Ascending aorta (tissue), 2 donors: ENCODE measurements at places on chromosomes 6 and 20.

DNA sequence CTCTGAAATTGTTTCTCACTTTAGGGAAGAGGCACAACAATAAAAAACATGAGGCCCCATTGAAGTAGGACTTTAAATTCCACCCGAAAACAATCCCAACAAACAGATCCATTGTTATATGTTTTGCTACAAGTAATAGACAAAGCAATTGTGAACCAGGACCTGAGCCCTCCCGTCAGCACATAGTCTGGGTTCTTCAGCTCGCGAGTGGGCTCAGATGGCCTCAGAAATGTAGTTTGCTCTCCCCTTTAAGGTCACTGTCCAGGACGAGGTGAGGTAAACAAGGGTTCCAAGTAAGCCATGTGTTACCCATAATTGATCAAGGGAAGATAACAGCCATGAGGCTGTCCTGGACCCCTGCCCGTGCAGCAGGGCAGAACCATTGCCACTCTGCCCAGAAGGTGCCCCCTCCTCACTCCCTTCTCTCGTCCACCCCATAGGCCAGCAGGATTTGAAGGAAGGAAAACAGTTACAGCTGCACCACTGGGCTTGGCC, 160.1 kb upstream of the QKI start:
- DNase-seq = no peak

DNA sequence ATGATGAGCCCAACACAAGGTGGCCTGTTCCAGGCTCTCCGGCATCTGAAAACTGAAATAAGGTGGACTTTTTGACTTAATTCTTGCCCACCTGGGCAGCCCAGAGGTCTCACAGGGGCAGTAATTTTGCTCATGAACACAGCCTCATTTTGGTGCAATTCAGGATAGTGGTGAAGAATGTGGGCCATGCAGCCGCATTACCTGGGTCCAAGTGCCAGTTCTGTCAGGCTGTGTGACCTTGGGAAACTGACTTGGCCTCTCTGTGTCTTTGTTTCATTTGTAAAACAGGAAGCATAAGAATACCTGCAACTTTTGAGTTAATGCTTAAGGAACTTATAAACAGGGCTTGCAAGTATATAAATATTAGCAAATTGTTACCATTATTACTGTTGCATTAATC, 5.6 kb downstream of the PREX1 start:
- DNase-seq = no peak

GRCh38 chr6:30219244-30219643, 6.0 kb upstream of the TRIM26 start:
- no peak for DNase-seq

DNA sequence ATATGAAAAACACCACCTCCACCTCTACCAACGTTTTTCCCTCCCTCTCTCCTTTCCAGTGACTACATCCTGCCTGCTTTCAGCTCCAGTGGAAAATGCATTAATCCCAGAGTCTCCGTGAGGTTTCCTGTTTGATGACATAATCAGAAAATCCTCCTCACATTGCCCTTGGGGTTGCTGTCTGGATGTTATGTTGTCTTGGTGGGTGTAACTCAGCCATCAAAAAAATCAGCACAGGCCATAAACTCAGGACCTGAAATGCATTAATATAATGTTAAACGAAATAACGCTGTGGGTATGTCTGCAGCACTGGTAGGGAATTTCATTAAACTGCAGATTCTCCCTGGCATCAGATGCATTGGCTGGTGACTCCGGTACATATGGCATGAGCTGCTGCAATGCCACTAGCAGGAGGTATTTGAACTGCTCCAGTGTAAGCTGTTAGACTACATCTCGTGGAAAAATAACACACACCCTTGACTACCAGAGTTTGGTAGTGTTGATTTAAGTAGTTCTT, 297.8 kb downstream of the PRL start:
- DNase-seq = no peak

GRCh38 chr6:108831104-108831503, 17.1 kb upstream of the ARMC2 start:
- no peak for DNase-seq

DNA sequence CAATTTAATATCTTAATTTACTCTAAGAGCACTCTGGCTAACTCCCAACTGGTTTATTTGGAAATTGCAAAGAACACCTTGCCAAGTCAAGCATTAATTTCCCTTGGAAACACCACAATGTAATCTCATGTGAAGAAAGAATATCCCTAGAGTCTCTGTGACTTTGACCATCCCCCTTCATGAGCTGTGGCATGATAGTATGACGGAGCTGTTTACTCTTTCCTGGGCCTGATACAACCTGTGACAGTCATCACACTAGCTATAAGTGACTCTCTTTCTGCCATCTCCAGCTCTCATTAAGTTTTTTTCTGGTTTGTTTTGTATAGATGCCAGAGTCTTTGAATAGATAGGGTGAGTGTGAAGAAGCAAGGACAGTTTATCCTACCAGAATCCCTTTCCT, 470.3 kb upstream of the JARID2 start:
- no peak for DNase-seq

DNA sequence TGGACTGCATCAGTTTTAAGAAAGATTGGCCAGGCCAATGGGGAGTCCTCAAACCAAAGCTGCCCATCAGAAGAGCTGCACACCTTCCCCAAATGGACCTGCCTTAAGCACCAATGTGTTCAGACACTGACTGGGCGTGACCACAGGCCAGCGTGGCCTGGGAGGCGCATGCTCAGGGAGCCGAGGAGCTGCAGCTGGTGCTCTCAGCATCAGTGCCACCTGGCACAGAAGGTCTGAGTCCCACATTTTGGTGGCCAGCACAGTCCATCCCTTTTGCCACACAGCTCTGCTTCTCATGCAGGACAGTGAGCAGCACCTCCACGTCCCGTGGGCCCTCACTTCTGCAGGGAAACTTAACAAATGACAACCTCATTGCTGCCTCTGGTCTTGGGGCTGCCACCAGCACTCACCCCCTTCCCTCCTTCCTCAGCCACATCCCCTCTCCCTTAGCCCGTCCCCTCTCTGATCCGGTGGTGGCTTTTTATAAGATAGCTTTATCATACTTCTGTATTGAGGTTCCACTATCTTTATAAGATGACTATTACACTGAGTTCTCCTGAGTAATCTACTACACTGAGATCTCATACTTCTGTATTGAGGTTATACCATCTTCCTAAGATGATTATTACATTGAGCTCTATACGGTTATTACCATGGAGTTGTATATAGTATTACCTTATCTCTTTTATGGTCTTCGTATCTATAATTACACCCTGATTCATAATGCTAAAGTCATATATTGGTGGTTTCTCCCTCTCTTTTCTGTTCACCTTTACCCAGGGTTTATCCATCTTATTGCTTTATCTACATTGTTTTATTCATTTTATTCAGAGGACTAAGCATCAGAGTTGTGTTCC, 109.1 kb downstream of the TOX2 start:
- no peak for DNase-seq

DNA sequence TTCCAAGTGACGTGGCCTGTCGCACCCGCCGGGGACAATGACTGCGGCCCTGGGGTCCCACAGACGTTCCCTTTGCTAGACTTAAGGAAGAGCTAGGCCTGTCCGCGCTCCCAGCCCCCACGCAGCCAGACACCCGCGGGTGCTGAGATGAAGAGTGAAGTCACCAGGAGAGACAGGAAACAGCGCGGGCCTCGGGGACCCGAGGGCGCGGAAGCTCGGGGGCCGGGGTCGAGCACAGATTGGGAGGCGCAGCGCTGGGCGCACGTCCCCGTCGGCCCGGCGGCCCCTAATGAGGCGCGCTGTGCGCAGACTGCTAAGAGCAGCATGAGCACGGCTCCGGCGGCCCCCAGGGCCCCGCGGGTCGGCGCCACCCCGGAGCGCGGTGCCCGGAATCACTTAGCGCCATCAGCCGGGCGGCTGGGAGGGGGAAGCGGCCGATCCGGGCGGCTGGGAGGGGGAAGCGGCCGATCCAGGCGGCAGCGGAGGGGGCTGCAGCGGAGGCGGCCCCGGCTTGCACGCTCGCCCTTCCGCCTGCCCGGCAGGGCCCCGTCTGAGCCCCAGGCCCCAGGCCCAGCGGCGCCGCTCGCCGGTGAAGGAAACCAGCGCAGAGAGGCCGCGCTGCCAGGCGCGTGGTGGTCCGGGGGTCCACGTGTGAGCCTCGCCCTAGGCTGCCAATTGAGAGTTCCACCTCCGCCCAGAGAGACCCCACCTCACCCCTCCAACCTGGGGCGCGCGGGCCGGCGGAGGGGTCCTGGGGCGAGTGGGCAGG, 8.3 kb upstream of the AVP start:
- no peak for DNase-seq

DNA sequence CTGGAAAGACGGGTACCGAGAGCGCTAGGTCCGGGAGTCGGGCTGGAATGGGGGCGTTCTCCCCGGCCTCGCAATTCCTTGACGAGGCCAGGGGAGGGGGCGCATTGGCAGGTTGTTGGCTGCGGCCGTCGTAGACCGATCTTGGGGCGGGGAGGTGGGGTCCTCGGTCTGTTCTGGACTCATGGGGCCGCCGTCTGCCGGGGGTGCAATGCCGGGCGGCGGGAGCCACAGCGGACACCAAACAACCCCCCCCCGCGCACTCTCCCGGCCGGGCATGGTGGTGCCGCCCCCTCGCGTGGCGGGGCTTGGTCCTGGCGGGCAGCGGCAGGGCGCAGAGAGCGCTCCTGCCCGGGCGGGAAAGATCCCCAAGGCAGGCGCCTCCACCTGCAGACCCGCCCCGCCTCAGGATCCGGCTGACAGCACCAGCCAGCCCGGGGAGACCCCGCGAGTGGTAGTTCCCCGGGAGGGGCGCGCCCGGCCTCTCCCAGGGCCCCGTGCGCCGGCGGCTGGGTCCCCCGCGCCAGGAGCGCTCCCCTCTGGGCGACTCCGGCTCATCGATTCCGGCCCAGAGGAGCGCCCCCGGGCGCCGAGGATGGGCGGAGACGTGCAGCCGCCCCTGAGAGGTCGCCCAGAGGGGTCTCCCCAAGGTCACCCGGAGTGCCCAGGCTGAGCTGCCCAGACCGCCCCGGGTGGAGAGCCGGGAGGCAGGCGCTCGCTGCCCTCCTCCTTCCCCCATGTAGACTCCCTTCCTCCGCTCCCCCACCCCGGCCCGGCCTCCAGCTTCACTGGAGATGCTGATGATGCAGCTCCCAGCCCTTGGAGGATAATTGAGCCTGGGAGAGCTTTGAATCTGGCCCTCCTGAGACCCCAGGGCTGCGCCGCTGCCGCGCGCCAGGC, 709 bp downstream of the PPP1R16B start:
- no peak for DNase-seq
